Activated CD4-positive, CD25-positive, alpha-beta regulatory T cell treated with anti-CD3 and anti-CD28 coated beads, Interleukin-2, amount 50 U/mL, for 16 hours (primary cell): ENCODE measurements at places on chromosomes 1 and 21.

- DNase-seq, result no peak
These were observed 161.3 kb downstream of the GALNT2 start for GRCh38 chr1:230228236-230228897.

DNA sequence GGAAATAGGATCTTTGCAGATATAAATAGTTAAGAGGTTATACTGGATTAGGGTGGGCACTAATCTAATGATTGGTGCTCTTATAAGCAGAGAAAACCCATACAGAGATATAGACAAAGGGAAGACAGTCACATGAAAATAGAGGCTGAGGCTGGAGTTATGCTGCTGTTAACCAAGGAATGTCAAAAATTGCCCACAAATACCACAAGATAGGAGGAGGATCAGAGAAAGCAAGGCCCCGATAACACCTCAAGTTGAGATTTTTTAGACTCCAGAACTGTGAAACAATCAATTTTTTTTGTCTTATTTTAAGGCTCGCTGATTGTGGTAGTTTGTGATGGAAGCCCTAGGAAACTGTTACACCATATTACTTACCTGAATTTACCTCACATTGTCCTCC is 513.2 kb downstream of the COL11A1 start:
- DNase-seq, result no peak

- no peak for DNase-seq
These were observed 497.4 kb downstream of the DPYD start for GRCh38 chr1:97423403-97423802.

- no peak for DNase-seq
These were observed 120.5 kb upstream of the NGF start for GRCh38 chr1:115458426-115459114.

DNA sequence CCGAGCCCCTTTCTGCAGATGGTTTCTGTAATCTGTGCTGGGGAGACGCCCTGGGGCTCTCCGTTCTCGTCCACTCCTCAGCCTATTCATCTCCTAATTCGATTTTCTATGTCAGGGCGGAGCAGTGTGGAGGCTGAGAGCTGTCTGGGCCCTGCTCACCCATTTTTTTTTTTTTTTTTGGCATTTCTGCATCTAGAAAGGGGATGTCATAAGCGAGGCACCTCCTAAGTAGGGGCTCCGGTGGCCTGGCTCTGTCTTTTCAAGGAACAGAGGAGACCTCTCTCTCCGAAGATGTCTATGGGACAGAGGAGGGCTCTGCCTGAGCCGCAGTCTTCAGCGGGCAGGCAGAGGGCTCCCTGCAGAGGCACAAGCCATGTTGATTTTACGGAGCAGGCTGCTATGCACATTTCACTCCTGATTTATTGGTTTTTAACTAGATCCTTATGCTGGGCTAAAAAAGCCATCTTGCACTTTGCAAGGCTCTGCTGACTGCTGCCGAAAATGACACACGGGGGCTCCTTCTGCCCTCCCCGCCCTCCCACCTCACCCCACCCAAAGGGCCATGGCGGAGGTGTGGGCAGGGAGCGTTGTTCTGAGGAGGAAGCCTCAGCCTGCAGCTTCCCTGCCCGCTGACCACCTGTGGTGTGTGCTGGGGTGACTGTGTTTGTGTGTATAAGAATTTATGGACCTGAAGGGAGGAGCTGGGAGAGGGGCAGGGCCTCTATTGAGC is 71.0 kb downstream of the FOXD2 start:
- DNase-seq, result no peak

- no peak for DNase-seq
These were observed 36.4 kb downstream of the UBIAD1 start for GRCh38 chr1:11309385-11309784.
